ENCODE measurements at places on chromosomes 1 and 21. TPM values are rescaled to one million over a fixed set of nuclear protein-coding genes. Genes with fewer than 3 reads are reported as not detected.

Gene PLEKHA6
- total RNA-seq: 1.0 TPM

Gene NES
- not detected for total RNA-seq

Gene PCSK9
- total RNA-seq: not detected

Gene TP73
- total RNA-seq: 0.39 TPM

Gene OR14K1
- not detected for total RNA-seq

Gene GJA4
- total RNA-seq: 1.4 TPM

Gene CLCA4
- not detected for total RNA-seq

Gene SIM2
- total RNA-seq: 0.84 TPM

Gene KRTAP12-2
- not detected for total RNA-seq

Gene S100A7A
- total RNA-seq: not detected

Gene SPRR2D
- total RNA-seq: not detected

Gene FCRL6
- not detected for total RNA-seq

DNA sequence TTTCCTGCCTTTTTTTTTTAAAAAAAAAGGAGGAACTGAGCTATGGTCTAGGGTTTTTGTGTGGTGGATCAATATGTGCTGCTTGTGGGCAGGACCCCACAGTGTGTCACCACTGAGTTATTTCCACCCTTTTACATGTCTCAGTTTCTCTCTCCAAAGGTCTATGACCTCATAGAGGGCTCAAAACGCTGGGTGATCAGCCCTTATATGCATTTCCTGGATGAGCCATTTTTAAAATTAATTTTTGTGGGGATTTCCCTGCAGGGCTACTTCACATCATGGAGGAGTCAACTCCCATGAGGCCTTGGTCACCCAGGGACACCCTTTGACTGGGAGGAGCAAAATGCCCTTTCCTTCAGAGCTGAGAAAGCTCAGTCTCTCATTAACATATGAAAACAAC is 20.7 kb upstream of the HAO2 start:
- no peak for DNase-seq

- DNase-seq: no peak
Observed at GRCh38 chr1:940107-941014, 16.6 kb downstream of the SAMD11 start.

DNA sequence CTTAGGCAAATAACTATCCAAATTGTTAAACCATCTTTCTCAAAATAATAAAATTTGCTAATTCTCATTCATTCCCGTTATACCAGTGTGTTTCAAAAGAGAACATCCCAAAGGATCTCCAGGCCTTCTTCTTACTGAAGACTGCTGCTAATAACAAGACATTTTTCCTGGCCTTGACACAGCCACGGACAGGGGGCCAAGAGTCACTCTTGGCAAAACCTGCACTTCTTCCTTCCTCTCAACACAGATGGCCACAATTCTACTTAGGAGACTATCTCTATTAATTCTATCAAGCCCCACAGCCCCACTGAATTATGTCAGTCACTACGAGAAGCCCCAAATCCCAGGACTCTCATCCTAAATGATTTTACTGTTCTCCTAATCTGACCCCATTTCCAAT is 86.0 kb downstream of the EVI5 start:
- DNase-seq: no peak

DNA sequence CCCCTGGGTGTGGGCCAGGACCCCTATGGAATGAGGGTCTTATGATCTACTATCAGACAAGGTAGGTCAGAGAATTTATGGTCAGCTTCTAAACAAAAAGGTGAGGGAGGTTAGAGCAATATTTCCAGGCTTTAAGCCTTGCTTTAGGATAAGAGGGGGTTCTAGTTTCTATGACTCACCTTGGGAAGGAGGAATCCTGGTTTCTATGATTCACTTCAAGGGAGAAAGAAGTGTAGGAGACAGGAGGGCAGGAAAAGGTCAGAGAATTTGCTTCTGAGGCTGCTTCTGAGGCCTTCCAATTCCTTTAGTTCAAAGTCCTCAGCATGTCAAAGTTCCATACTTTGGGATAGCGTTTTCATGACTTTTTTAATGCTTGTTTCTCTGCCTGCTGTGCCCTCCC is 35.2 kb downstream of the RGL1 start:
- no peak for DNase-seq

GRCh38 chr1:69167876-69168275 is 399.8 kb upstream of the LRRC7 start:
- no peak for DNase-seq

- DNase-seq: no peak
Observed at GRCh38 chr1:167955915-167956314, 19.0 kb upstream of the MPC2 start.

- no peak for DNase-seq
Observed at GRCh38 chr1:4778056-4778455, 123.6 kb downstream of the AJAP1 start.

DNA sequence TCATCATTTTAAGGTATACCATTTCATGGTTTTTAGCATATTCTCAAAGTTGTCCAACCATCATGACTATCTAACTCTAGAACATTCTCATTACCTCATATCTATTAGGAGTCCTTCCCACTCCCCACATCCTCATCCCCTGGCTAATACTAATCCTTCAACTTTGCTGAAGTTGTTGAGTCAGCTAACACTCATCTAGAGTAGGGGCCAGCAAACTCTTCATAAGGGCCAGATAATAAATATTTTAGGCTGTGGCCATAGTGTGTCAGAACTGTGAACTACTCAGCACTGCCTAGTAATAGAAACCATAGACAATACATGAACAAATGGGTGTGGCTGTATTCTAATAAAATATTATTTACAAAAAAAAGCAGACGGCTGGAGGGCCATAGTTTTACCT is 43.0 kb downstream of the TOR3A start:
- no peak for DNase-seq

GRCh38 chr1:236904892-236905741 is 99.1 kb downstream of the MT1HL1 start:
- DNase-seq: no peak

DNA sequence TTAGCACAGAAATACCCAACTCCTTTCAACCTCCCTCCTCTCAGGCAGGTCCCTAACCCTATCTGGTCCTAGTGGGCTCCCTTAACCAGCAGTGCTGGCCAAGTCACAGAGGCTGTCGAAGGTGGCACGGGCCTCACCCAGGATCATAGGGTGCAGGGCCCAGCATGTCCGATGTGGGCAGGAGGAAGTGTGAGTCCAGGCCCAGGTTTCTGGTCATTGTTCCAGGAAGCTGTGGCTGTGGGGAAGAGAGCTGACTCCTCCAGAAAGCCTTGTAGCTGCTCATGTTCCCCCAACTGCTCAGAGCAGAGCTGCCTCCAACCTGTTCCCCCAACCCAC is 2.4 kb downstream of the CCDC17 start:
- DNase-seq: no peak

- DNase-seq: no peak
Observed at GRCh38 chr1:37725851-37726613, 33.7 kb downstream of the CDCA8 start.

- no peak for DNase-seq
Observed at GRCh38 chr1:226128487-226129075, 58.0 kb downstream of the ACBD3 start.

- no peak for DNase-seq
Observed at GRCh38 chr1:84795966-84796600, 96.9 kb downstream of the LPAR3 start.

GRCh38 chr21:36127977-36128376 is 6.9 kb upstream of the CBR3 start:
- no peak for DNase-seq

GRCh38 chr1:198435056-198435455 is 105.4 kb downstream of the ATP6V1G3 start:
- no peak for DNase-seq

DNA sequence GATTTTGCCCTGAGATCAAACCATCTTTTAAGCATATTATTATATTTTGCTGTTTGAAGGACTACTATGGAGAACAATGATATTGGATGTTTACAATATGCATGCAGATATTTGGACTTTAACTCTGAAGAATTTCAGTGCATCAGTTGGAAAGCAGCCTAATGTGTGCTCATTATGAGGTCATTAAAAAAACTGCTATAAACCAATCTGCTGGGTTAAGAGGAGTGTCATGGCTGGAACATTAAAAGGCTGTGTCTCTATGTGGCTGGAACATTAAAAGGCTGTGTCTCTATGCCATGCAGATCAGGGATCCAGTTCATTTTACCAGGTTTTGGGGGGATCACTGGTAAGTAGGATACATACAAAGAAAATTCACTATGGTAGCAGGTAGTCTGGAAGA is 77.6 kb downstream of the SPATA46 start:
- DNase-seq: no peak

DNA sequence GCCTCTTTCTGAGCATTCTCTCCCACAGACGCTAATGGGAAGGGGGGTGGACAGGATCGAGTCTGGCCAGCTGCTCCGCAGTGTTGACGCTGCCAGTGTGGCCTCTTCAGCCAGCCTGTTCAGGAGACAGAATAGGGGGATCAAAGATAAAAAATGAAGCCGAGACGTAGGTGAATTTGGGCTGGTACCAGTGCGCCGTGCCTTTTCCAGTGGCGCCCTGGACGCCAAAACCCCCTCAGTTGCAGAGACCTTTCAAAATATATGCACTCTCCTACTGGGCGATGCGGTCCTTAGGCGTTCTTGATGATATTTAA is 1.1 kb downstream of the TTC3 start:
- DNase-seq: no peak

DNA sequence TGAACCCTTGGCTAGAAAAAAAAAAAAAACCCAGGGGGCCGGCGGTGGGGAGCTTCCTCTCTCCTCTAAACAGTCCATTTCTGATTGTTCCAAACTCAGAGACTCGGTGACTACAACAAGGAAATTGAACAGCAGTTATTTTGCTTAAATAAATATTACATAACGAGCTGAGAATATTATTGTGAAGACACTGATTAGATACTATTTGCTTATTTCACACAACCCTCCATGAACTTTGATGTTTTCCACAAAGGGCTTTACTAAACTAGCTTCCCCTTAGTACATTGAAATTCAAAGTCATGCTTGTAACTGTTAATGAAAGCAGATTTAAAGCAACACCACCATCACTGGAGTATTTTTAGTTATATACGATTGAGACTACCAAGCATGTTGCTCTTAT is at the start of gene CFHR5:
CFHR5 (plus strand) TSS at position 279 of the 400 bp plus-strand sequence; CDS start at position 388, 109 bp downstream.
- no peak for DNase-seq

DNA sequence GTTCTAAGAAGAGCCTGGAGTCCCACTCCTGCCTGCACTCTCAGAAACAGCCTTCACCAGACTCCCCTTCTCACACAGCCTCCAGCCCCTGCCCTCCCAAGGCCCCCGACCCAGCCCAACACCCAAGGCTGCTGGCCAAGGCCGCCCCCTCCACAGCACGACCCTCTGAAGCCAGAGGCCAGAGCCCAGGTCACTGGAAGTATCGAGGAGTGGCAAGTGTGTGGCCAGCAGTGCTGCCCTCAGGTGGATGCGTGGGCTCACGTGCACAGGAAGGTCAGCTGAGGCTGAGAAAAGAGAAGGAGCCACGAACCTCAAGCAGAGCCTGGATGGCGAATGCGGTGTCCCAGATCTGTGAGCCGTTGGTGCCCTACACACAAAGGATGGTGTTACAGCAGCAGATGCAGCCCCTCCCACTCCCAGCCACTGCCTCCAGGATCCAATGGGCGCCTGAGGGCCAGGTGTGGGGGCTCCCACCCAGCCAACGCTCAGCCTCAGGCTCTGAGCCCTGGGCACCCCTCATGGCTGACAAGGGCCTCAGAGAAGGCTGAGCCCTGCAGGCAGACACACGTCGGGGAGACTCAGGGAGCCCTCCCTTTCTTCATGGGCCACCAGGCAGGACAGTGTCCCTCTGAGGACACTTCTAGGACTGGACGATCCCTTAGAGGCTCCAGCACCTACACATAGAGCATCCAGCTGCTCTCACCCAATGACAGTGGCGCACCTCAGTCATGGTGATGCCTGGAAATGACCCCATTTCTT is 18.0 kb downstream of the LSS start:
- no peak for DNase-seq

GRCh38 chr1:173489149-173489600 is 12.0 kb downstream of the PRDX6 start:
- no peak for DNase-seq

DNA sequence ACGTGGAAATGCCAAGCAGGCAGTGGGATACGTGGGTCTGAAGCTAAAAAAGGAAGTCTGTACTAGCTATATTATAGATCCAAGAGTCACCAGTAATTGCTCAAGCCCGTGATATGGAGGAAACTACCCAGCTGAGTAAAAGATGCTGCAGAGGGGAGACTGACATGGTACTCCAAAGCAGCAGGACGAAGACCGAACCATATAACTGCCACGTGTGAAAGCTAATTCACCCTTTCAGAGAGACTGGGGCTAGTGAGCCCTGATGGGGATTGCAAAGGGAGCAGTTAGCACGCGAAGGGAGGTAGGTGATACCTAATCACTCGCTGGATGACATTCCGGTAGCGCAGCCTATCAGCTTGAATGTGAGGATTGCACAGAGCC is 316 bp downstream of the AP4B1 start:
- peak; percentile 7 for DNase-seq
